ENCODE measurements at places on chromosomes 4 and X.

DNA sequence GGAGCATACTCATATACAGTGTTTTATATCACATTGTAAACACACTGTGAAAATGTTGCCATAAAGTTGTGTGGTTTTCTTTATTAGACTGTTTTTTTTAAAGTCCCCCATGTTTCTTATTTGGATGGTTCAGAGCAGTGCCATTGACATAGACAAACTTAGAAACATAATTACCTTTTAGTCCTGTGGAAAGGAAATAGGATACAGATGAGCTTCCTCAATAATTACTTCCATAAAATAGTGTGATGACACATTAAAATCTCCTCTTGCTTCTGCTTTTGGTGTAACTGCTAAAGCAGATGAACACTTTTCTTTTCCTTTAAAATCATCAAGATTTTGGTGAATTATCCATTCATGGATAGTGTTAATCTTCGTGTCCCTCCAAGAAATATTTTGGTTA, 52.9 kb upstream of the LIMCH1 start:
- DNase-seq = no peak

DNA sequence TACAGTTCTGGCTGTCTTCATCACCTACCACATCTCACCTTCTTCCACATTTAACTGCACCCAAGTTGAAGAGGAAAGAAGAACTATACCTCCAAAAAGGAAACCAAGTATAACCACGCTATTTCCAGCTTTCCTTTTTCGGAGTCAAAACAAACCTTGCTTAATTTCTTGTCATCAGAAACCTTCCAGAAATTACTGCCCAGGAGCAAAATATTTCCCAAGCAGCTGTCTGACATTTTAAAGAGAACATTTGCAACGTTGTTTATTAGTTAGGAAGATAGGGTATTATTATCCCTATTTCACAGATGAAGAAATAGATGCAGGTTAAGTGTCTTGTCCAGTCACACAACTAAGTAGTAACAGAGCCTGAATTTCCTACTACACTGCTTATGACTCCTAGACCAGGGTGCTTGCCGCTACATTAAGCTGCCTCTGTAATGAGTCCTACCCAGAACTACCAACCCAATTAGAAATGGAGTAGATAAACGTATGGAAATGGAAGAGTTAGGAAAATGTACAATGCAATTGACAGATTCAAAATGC, 2.2 kb upstream of the ACSL4 start:
- no peak for DNase-seq

DNA sequence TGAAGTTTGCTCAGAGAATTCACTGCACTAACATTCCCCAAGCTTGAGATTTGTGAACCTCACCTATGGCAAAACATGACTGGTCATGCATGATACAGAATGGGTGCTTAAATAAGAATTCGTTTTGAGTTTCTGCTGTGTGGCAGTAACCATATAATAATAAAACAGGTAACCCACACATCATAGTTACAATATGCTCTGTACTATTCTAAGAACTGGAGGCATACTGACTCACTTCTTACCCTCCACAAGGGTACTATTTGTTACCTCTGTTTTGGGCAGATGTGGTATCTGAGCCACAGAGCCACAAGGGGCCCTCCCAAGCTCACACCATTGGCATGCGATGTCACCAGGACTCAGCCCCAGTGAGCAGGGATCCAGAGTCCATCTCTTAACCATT, 17.6 kb downstream of the SLC2A9 start:
- DNase-seq = no peak

DNA sequence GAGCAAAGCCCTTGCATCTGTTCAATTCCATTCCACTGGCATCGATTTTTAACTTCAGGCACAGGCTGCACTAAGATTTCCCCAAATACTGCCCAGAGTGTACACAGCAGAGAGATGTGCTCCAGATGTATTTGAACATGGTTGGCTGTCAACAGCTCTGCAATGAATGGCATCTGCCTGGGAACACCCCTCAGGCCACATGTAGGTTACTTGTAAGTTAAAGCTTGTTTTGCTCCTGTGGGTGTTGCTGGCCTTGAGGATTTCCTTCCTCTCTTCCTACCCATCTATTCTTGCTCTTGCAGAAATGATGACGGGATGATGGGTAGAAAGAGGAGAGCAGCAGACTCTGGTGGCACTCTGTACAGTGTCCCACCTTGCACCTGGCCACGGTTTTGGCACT, 69.3 kb upstream of the HELT start:
- no peak for DNase-seq

GRCh38 chr4:26687728-26688127, 103.8 kb downstream of the TBC1D19 start:
- peak; percentile 41 for DNase-seq

GRCh38 chrX:133401536-133401935, 13.8 kb downstream of the GPC4 start:
- DNase-seq = no peak

DNA sequence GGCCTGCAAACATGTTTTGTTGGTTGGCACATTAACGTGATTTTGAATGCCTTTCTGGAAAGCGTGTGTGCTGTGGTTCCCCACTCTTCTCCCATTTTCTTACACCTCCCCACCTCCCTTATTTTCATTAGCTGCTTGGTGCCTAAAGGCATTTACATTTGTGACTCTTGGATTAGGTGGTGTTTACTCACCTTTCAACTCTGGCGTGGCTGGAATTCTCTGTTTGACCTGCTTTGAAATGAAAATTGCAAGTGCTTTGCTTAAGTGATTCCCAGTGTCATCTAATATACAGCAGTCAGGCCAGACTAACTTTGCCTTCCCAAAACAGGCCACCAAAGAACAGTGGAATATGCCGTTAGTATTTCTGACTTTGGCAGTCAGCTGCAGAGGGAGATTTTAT, 80.5 kb downstream of the NHSL2 start:
- no peak for DNase-seq

DNA sequence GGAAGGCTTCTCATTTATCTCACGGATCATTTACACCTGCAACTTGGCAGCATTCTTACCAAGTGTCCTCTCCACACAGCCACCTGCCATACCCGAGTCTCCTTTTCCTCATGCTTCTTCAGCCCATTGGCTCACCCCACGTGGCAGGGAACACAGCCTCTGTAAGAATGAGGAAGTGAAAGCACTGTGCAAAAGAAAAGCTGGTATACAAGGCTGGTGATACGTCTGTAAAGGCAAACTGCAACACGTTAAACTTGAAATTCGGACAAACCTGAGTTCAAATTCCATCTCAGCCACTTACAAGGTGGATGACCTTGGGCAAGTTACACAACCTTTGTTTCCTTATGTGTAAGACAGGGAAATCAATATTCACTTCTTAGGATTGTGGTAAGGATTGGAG, 164.0 kb upstream of the RASGEF1B start:
- DNase-seq = no peak

DNA sequence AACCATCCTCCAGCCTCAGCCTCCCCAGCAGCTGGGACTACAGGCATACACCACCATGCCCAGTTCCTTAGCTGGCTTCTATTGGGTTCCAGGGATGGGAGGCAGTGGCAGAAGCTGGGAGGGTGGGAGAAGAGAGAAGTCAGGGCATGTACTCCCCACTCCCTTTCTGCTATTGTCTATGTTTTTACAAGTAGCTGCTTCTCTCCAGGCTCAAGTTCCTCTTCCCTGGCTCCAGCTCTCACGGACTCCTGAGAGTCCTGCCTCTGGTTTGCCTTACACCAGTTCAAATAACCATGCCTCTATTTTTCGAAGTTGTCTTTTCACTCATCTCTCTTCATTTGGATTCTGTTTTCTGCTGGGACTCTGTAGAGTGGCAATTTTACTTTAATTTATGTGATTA, 2.9 kb downstream of the TBC1D9 start:
- no peak for DNase-seq

DNA sequence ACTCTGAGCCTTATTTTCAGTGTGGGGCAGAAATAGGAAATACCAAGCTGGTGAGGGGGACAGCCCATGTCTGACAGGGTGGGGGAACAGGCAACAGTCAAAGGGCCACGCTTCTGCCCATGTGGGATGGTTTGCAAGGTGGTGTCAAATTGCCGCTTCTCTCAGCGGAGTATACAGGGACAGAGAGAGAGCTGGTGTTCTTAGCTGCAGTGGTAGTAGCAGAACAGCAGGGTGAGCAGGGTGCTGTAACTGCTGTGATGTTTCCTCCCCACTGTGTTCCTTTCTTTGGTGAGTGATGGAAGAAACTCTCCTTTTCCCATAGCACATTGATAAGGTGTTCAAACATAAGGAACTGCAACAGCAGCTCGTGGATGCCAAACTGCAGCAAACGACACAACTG, 37.9 kb downstream of the RBBP7 start:
- no peak for DNase-seq

GRCh38 chr4:184250795-184251669, 33.4 kb upstream of the ENPP6 start:
- peak; percentile 16 for DNase-seq

DNA sequence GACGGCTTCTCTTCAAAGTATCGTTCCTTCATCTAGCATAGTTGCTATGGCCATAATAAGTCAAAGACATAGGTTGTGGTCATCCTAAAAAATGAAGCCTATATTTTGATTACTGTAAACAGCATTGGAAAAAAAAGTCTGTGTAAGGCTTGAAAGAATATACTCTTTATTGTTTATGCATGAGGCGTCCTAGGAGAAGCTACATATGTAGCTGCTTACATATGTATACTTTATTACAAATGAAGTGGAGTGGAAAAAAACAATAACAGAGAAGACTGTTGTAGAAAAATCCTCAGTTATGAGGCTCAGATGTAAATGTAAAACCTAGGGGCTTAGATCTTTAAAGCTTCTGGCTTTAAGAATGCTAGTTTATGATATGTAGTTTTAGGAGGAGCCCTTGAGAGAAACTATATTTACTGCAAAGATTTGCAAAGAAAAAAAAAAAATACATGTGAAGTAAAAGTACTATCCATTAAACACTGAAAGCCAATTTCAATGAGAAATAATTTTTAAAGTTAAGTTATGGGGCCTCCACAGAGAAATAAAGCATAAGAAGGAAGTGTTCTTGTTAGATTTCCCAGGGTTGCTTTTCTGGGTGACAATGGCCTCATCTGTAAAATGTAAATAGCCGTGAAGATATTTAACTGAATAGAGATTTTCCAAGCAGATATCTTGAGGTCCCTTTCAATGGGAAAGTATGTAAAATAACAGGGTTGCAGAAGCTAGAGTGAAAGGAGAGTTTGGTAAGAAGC, 598.2 kb downstream of the TRIML1 start:
- no peak for DNase-seq

DNA sequence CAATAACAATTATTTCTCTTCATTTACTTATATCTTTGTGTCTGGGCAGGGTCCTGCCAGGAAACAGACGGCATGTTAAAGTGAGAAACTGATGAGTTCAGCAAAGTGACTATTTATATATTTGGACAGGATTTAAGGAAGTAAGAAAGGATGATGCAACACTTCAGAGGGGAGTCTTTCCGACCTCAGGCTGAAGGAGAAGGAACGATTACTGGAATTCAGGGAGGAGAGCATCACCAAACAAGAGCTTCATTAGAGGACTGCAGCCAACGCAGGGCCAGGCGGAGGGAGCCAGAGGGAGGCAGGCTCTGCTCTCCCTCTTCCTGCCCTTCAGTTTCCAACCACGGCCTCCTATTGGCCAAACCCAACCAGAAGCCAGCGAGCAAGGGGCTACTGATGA, 1.5 kb upstream of the TLR7 start:
- DNase-seq = no peak

- no peak for DNase-seq
Observed at GRCh38 chrX:43964936-43965335, 8.3 kb downstream of the NDP start.

DNA sequence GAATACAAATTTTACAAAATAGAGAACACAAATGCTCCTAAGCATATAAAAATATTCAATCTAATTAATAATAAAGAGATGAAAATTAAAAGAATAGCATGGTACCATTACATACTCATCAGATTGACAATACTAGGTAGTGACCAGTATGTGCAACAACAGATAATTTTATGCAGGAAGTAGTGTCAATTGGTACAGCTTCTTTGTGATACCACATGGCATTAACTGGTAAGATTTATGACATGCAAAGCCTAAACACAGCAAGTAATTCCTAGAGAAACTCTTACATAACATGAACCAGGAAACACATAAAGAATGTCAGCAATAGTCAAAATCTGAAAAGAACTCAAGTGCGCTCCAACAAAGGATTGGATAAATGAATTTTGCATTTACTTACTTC, 26.3 kb downstream of the CXCL2 start:
- no peak for DNase-seq

GRCh38 chr4:28565396-28565795, 1704.8 kb downstream of the STIM2 start:
- no peak for DNase-seq

- no peak for DNase-seq
Observed at GRCh38 chrX:39335513-39336235, 534.4 kb downstream of the MID1IP1 start.

GRCh38 chrX:20521222-20521621, 254.5 kb upstream of the RPS6KA3 start:
- no peak for DNase-seq

- no peak for DNase-seq
Observed at GRCh38 chrX:446245-446644, 59.5 kb upstream of the PPP2R3B start.

- DNase-seq = no peak
Observed at GRCh38 chrX:12488771-12489170, 302.4 kb upstream of the PRPS2 start.

GRCh38 chr4:86970447-86971354, 35.9 kb downstream of the AFF1 start:
- DNase-seq = no peak

DNA sequence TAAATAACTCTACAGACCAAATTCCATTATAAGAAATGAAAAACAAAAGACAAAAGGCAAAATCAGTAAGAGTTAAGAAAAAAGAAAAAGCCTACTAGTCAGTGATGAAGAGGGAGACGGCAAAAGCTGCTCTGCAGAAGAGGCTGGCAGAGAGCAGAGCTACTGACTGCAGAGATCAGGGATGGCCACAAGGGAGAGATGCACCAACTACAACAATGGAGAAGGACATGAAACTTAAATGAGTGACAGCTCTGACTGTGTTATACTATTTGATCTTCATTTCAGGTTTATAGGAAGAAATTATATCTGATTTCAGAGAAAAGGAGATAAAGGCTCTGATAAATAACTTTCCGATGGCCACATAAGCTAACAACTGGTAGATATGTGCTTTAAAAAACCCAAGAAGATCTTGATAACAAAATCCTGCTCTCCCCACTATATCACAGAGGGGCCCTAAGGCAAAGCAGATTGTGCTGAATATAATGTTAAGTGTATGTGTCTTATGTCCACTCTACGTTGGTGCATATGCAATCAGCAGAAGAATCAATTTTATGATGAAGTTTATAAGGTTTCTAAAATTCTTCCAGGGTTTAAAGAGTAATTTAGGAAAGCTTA, 58.4 kb upstream of the COX18 start:
- no peak for DNase-seq

DNA sequence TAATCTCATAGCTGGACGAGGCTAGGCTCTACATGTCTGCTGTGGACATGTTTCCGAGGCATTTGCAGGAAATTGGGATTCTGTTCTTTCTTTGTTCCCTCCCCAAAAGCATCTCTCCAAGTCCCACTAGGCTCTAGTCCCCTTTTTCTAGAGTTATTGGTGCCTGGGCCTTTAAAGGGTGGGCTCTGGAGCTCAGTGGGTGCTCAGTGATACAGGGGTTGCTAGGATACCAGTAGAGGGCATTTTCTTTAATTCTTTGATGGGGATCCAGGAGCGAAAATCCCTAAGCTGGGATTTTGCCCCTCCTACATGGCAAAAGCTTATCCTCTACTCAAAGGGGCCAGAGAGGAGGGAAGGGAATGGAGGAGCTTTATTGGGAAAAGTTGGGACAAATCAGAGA, 34.2 kb downstream of the ARHGEF9 start:
- DNase-seq = no peak

- no peak for DNase-seq
Observed at GRCh38 chr4:86367577-86367976, 7.7 kb upstream of the MAPK10 start.
